ENCODE measurements at places on chromosomes 5 and 9.

DNA sequence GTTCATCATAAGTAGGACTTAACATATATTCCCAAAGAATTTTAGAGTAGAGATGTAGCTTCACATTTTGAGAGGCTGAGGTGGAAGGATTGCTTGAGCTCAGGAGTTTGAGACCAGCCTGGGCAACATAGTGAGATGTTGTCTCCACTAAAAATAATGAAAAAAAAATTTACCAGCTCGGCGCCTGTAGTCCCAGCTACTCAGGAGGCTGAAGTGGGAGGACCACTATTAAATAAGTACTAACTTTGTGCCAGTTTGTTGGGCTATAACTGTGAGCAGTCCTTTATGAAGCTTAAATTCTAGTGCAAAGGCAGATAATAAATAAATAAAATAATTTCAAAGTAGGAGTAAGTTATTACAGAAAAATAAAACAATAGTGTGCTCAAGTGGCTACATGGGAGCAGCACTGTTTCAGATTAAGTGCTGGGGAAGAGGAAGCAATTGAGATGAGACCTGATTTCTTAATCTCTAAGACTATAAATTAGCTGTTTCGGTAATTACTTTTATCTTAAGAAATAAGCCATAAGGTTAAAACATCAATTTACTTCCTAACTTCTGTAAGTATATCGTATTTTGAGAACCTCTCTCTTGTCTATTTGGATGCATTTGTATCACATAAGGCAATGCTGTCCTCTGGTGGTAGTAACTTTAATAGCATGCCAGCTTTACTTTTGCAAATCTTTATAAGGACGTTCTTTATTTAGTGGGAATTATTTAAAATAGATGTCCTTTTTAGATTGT lies 98.9 kb downstream of the CSNK1G3 start:
- DNase-seq = peak; percentile 33

DNA sequence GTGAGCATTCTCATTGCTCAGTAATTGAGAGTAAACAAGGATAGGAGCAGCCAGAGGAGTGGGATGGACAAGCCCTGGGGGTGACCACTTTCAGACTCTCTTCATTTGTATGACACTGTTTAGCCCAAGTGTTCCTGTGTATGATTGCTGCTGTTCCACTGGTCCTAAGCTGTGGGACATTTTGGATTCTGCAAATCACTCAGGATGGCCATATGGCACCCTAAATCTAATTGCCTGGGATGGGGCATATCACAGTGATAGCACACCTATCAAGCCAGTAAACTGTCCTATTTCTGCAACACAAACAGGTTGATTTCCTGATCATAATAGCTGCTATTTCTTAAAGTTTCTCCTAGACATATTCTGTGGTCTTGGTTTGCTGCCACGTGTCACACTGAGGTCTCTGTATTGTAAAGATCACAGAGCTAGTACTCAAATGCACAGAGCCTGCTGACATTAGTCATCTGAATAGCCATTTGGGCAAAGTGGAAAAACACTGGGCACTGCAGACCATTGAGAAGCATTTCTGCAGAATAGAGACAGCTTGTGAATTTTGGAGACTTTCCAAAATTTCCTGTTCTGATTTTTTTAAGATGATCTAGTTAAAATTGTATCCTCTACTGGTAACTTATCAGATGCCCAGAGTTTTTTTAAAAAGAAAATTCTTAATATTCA lies 320.2 kb downstream of the RFX3 start:
- DNase-seq = no peak

DNA sequence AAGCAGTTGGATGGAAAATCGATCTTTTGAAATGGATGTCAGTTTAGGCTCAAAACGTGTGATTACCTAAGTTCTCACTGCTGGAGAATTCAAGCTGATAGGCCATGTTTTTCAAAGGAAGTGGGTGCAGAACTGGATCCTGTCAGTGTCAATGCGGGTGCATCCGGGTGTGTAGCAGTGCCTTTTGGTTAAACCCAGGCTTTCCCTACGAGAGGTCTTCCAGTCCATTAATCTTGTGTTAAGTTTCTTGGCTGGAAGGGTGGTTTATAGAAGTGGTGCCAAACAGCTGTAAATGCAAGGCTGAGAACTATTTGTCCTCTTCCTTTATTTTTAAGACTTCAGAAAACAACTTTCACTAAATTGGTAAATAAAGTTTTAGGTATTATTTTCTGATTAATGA lies 71.9 kb downstream of the DAPK1 start:
- DNase-seq = no peak

DNA sequence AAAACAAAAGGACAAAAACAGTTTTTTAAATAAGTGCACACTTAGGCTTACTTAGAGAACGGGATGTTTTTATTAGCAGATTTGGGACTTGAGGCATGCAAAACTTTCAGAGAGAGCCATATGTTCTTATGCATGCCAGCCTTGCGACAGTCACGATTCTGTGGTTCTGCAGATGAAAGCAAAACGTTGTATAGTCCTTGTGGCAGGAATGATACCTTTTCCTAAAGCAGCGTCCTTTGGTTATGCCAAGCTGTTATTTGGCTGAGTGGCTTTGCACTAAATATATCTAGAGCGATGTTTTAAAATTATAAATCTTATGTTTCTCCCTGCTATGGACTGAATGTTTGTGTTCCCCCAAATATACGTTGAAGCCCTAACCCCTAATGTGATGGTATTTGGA lies 152.0 kb downstream of the SH3GL2 start:
- no peak for DNase-seq

DNA sequence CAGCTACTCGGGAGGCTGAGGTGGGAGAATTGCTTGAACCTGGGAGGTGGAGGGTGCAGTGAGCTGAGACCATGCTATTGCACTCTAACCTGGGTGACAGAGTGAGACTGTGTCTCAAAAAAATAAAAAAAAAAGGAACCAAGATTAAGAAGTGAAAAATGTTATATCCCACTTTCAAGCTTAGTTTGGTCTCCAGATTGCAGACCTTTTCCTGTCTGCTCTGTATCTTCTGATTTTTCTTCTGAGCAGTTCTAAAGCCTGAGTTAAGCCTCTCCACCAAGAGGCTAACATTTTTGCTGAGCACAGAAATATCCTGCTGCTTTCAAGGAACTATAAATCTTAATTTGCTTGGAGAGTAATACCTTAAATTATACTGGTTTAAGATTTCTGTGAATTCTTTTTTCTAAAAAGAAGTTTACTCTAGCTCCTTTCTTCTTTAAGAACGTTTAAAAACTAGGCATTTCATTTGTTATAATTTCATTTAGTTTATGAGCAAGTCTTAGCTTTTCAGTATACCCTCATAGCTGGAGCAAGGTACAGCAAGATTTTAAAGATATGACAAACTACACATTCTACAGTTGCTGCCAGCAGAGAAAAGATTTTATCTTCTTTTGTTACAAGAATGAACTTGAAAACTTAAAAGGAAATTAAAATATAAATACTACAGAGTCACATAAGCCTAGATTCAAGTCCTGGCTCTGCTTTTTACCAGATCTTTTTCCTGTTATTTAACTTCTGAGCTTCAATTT lies 55.0 kb downstream of the GARNL3 start:
- no peak for DNase-seq

- DNase-seq = no peak
These were observed 68.6 kb downstream of the TMEM252 start for GRCh38 chr9:68472119-68472518.

DNA sequence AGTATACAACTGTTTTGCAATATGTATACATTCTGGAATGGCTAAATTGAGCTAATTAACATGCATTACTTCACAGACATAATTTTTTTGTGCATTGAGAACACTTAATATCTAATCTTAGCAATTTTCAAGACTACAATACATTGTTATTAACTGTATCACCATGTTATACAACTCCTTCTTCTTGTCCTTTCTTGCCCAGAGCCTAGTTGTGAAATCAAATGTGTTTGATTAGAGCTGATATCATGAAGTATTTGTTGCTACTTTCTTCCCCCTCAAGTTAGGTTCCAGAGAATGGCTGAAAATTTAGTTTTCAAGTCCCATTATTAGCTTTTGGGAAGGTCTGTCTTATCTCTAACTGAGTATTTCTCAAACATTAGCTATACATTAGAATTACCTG lies 607.8 kb downstream of the PSAT1 start:
- no peak for DNase-seq

DNA sequence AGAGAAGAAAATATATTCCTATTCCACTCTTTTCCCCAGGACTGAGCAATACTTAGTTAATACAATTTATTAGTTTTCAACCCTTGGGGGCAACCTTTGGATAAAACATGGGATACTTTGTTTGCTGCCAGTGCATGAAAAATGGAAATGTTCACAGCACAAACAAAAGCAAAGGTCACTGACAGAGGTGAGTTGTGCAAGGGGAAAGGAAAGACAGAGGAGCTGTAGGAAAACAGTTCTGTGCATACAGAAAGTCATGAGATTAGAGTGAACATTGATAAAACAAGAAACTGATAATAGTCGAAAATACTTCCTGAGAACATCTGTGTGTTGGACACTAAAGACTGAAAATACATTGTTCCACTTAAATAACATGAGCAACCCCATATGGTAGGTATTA lies 779.8 kb downstream of the TLE4 start:
- no peak for DNase-seq

DNA sequence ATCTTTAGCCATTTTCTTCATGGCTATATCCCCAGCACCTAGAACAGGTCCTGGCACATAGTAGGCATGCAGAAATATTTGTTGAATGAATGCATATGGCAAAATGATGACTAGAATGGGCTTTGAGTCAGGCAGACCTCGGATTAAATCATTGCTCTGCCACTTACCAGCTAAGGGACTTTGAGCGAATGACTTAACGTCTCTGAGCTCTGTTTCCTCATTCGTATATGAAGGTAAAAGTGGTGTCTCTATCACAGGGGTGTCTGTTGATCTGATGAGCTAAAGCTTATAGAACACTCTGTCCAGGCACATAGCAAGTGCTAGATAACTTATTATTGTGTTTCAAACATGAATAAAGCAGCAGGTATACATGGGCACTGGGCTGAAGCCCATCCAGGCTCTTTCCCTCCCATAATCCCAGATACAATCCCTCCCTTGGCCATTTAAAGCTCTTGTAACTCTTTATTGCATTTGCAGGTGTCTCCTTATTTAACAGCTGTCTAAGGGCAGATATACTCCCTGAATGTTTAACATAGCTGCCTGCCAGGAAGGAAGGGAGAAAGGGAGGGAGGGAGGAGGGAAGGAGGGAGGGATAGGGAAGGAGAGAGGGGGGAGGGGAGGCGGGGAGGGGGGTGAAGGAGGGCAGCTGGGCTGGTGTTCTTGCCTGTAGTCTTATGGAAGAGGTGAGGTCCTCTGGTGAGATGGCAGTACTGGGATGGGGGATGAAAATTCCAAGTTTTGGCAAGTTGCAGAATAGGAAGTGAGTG lies 23.2 kb upstream of the STXBP1 start:
- DNase-seq = no peak

GRCh38 chr9:109699019-109699418 lies 81.0 kb upstream of the PALM2AKAP2 start:
- no peak for DNase-seq

DNA sequence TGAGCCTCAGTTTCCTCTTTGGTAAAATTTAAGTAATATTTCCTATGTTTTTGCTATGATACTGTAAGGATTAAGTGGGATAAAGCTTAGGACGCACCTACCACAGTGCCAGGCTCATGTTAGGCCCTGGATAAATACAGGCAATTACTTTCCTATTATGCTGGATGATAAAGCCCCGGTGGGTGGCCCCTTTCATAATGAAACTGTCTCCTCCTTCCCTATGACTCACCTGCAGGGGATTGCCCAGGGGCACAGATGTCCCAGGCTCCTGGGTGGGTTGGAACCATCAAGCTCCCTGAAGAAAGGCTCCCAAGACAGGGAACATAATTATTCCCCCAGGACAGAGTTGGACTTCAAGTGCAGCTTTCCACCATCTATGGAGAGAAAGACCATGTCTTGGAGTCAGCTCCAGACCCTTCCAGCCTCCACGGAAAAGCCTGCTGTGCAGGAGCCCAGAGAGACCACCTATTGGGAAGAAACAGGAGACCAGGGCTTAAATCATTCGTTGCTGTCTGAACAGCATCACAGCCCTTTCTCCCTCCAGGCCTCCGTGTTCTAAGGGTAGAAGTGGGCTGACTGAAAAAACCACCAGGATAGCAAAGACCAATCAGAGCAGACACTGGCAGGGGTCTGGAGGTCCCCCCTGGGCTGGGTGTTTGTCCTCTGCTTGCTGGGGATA lies 43.2 kb upstream of the FOXE1 start:
- no peak for DNase-seq

DNA sequence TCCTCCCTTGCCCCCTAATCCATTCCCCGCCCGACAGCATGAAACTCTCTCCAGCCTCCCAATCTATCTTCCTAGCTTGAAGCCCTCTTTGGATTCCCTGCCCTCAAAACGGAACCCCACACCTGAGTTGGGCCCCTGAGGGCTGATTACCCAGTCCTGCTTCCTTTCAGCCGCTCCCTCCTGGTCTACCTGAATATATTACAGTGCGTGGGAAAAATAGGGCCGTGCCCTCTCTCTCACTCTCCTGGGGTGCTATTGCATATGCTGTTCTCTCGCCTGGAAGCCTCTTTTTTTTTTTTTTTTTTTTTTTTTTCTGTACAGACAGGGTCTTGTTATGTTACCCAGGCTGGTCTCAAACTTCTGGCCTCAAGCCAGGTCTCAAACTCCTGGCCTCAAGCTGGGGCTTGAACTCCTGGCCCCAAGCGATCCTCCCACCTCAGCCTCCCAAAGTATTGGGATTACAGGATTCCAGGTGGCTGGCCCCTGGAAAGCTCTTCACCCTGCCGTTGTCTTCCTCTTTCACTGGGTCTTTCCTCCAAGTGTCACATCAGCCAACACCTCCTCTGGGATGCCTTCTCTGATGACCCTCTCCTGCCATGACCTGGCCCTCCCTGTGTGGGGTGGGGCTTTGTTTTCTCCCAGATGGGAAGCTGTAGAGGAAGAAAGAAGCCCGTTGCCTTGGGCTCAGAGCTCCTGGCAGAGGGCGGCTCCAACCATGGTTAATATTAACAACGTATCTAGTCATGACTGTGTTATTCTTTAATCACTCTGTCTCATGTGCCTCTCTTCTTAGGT lies 8.2 kb downstream of the DNM1 start:
- DNase-seq = no peak

GRCh38 chr5:93247105-93247504 lies 333.9 kb downstream of the NR2F1-AS1 start:
- DNase-seq = no peak

GRCh38 chr9:92774274-92774673 lies 9.6 kb upstream of the BICD2 start:
- DNase-seq = no peak

DNA sequence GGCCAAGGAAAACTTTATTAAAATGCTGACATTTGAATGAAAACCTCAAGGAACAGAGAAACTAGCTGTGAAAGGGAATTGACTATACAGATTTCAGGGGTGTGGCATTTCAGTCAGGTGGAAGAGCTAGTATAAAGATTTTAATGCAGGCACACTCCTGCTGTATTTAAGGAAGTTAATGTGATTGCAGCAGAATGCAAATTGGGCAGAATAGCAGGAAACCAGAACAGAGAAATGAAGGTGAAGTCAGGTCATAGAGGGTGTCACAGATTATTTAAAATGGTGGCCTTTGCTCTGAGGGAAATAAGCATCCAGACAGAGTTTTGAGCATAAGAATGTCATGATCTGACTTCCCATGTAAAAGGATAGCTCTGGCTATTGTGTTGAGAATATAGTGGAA lies 898.1 kb upstream of the WWC1 start:
- DNase-seq = no peak

All from activated CD4-positive, alpha-beta T cell treated with anti-CD3 and anti-CD28 coated beads, Interleukin-2, amount 50 U/mL, for 24 hours (primary cell).